ENCODE measurements at places on chromosomes 5 and 9. TPM values are rescaled to one million over a fixed set of nuclear protein-coding genes. Genes with fewer than 3 reads are reported as not detected.

DNA sequence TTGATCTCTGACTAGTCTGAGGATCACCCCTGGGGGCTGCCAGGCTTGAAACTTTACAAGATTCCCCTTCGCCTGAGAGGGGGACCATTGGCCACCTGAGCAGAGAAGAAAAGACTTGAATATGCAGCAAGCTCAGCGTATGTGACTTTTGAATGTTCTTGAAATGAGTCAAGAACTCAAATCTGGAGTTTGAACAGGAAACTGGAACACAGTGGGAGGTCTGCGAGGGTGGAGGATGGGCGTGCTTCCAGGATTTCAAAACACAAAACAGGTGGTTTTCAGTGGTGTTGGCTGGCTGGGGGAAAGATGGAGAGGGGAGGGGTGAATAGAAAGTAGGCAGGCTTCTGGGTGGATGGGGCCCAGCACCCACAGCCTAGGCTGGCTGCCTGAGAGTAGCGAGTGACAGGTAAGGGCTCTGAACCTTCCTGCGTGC, 40.6 kb downstream of the TMEM174 start:
- H3K36me3 ChIP-seq: no peaks in the 10 kb centered on the region
- H3K4me1 ChIP-seq: no peaks in the 10 kb centered on the region
- peaks cover 3% of the 10 kb centered on the region for H3K27me3 ChIP-seq

GRCh38 chr5:42089705-42090104, 164.6 kb downstream of the FBXO4 start:
- H3K4me3 ChIP-seq: no peak overlapping the region
- no peaks in the 10 kb centered on the region for H3K36me3 ChIP-seq
- no peaks in the 10 kb centered on the region for H3K4me1 ChIP-seq
- DNase-seq: no peak
- no peak overlapping the region for H3K27ac ChIP-seq

DNA sequence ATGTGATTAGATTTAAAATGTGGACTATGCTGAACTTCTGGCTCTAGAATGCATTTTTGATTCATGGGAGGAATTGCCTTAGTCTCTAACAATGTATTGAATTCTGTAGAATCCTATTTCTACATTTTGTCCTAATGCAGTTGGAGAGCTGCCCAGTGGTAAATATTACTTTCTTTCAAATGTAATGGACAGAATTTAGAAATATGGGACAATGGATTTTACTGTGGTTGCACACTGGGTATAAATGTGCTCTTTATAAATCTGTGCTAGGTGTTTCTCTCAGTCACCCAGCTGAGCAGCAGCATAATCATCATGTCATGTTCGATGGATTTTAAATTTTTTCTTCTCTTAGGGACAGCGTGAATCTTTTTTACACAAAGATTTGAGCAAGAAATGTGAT, 141.7 kb downstream of the ADGRV1 start:
- H3K27me3 ChIP-seq: no peaks in the 10 kb centered on the region
- no peak for DNase-seq
- H3K27ac ChIP-seq: no peak overlapping the region
- no peak overlapping the region for H3K4me3 ChIP-seq
- H3K36me3 ChIP-seq: no peaks in the 10 kb centered on the region

DNA sequence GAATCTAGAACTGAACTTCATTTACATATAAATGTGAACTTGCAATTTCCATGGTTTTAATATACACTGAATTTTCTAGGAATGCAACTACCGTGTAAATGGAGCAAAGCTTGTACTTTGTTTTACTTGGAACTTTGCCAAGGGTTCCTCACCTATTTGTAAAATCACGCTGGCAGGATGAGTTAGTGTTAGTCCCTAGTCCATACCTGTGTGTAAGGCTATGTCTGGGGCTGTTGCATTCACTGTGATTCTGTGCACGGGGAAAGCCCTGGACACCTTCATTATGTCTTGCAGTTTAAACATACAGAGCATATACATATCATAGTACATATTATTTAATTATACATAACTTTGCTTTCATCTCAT, 119.9 kb downstream of the PAX5 start:
- no peaks in the 10 kb centered on the region for H3K27me3 ChIP-seq
- H3K27ac ChIP-seq: no peak overlapping the region
- H3K4me1 ChIP-seq: no peaks in the 10 kb centered on the region
- H3K36me3 ChIP-seq: no peaks in the 10 kb centered on the region

DNA sequence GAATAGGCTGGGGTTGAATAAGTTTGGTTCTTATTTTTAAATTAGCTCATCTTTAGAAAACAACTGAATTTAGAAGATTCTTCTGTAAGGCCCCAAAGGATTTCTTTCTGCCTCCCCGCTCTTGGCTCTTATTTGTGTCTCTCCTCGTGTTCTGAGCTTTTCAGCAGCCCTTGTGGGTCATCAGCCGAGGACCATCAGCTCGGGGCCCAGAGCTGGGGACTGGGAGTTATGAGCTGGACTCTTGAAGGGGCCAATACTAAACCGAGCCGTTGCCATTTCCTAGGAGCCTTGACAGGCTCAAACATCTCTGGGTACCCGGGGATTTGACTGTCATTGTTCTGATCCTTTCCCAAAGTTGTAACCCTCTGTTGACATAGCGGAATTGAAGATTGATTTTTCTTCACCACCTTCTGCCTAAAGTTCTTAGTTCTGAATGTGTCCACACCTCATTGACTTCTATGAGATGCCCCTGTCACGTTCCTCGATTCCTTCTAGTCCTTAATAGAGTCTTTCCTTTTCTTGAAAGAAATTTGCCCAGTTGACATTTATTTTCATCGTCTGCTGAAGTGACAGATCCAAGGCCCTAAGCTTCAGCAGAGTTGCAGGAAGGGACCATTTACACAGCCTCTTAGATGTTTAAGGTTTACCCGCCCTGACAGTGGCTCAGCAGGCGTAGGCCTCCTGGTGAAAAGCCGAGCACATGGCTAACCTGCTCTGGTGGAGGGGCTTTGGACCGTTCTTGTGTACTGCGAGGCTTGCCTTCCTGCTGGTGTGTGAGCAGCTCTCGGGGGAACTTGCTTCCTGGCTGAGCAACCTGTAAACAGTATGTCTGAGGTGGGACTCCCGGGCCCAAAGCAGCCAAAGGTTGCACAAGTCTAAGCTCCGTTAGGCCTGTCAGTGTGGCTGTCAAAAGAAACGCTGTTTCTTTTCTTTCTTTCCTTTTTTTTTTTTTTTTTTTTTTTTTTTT, 24.0 kb downstream of the ABL1 start:
- DNase-seq: no peak
- no peaks in the 10 kb centered on the region for H3K27me3 ChIP-seq
- H3K4me3 ChIP-seq: no peak overlapping the region
- H3K36me3 ChIP-seq: no peaks in the 10 kb centered on the region

- no peak overlapping the region for H3K4me3 ChIP-seq
- H3K27me3 ChIP-seq: no peaks in the 10 kb centered on the region
- H3K27ac ChIP-seq: no peak overlapping the region
- H3K36me3 ChIP-seq: peaks cover 21% of the 10 kb centered on the region
- DNase-seq: no peak
These were observed 4.8 kb downstream of the PLK2 start for GRCh38 chr5:58455066-58455465.

DNA sequence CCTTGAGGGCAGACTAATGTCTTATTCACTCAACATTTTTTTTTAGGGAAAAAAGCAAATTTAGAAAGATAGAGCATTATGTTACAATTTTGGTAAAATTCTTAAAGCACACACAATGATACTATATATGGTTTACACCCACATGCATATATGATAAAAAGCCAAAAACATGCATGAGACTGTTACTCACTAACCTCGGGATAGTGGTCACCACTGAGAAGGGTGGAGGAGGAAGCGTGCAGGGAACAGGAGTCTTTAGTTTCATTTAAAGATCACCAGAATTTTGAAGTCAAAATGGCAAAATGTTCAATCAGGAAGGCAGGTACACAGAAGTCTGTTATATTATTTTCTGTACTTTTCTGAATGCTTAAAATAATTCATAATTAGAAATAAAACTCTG, 9.2 kb downstream of the ARL15 start:
- no peaks in the 10 kb centered on the region for H3K27me3 ChIP-seq
- DNase-seq: no peak
- no peaks in the 10 kb centered on the region for H3K36me3 ChIP-seq

DNA sequence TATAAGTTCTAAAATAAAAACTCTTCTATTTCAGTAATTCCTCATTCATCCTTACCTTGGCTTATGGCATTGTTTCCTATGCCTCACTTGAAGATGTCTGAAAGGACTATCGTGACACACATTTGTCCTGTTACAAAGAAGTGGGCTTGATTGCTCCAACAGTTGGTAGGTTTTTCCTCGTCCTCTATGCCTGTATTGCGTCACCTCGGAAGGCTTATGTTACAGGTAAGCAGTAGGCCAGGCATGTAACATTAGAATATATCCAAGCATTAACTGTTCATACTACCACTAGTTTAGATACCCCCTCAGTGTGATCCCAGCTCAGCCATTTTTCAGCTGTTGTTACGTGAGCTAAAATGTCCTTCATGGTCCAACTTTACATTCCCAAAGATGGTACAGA, 116.7 kb downstream of the MLLT3 start:
- no peaks in the 10 kb centered on the region for H3K27me3 ChIP-seq
- no peaks in the 10 kb centered on the region for H3K4me1 ChIP-seq
- no peak overlapping the region for H3K4me3 ChIP-seq
- H3K27ac ChIP-seq: no peak overlapping the region
- DNase-seq: no peak

- H3K27me3 ChIP-seq: no peaks in the 10 kb centered on the region
- H3K36me3 ChIP-seq: no peaks in the 10 kb centered on the region
- no peak for DNase-seq
- no peak overlapping the region for H3K4me3 ChIP-seq
- H3K4me1 ChIP-seq: no peaks in the 10 kb centered on the region
These were observed 72.1 kb downstream of the C9orf152 start for GRCh38 chr9:110135846-110136245.

GRCh38 chr9:123322273-123323195, 33.5 kb upstream of the CRB2 start:
- no peak overlapping the region for H3K4me3 ChIP-seq
- H3K4me1 ChIP-seq: peaks cover 6% of the 10 kb centered on the region
- no peak for DNase-seq
- no peaks in the 10 kb centered on the region for H3K27me3 ChIP-seq
- H3K36me3 ChIP-seq: no peaks in the 10 kb centered on the region
- no peak overlapping the region for H3K27ac ChIP-seq

DNA sequence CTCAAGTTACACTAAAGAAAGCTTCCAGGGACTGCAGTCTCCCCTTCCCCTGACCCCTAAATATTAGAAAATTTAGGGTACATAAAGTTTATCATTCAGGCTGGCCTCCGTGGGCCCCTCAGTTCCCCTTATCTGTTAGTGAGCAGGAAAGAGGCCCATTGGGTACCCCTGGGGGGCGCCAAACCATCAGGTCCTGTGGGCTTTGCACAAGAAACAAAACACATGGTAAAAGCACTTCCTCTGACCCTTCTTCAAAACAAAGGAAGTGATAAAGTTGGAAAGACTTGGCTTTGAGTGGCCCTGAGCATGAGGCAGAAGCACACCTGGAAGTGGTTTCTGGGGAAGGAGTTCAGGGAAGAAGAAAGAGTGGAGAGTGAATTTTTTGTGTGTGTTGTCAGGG, 213.0 kb downstream of the SMARCA2 start:
- no peaks in the 10 kb centered on the region for H3K36me3 ChIP-seq
- H3K27me3 ChIP-seq: no peaks in the 10 kb centered on the region
- H3K27ac ChIP-seq: no peak overlapping the region
- H3K4me1 ChIP-seq: peaks cover 5% of the 10 kb centered on the region

- H3K27me3 ChIP-seq: no peaks in the 10 kb centered on the region
- no peaks in the 10 kb centered on the region for H3K4me1 ChIP-seq
- no peak overlapping the region for H3K4me3 ChIP-seq
- DNase-seq: no peak
- no peaks in the 10 kb centered on the region for H3K36me3 ChIP-seq
These were observed 85.4 kb downstream of the TMEM167A start for GRCh38 chr5:82991678-82992323.

DNA sequence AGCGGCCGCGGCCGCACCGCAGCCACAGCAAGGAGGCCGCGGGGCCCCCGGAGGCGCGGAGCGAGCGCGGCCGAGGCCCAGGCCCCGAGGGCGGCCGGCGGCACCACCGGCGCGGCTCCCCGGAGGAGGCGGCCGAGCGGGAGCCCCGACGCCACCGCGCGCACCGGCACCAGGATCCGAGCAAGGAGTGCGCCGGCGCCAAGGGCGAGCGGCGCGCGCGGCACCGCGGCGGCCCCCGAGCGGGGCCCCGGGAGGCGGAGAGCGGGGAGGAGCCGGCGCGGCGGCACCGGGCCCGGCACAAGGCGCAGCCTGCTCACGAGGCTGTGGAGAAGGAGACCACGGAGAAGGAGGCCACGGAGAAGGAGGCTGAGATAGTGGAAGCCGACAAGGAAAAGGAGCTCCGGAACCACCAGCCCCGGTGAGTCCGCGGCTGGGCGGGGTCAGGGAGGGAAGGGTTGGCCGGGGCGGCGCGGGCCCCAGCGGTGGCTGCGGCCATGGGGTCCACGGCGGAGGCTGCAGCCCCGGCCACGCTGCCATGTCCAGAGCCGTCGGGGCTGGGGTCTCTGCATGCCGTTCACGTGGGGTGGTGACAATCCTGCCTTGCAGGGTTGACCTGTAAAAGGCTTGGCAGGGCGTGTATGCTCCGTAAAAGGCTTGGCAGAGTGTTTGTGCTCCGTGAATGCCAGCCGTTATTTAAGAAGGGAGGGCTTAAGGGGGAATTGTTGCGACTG, 146.0 kb downstream of the CACNA1B start:
- peak; percentile 7 for DNase-seq
- H3K4me3 ChIP-seq: no peak overlapping the region
- H3K27me3 ChIP-seq: no peaks in the 10 kb centered on the region
- no peaks in the 10 kb centered on the region for H3K4me1 ChIP-seq

DNA sequence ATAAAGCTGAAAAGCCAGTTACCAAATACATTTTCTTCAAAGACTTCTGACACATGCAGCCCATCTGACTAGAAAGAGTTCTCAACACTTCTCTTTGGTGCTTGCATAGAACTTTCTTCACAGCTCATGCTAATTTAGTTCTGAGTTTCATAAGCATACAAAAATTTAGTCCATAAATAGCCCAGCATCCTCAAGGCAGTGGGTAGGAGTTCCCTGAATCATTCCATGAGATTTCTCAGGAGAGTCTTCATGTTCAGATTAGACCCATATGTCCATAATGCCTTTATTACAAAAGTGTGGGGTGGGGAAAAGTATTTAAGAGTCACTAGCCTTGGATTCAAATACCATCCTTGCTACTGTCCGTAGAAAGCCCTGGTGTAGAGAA, 290.2 kb upstream of the RGMB start:
- no peaks in the 10 kb centered on the region for H3K4me1 ChIP-seq
- no peaks in the 10 kb centered on the region for H3K27me3 ChIP-seq
- H3K4me3 ChIP-seq: no peak overlapping the region
- H3K27ac ChIP-seq: no peak overlapping the region
- H3K36me3 ChIP-seq: no peaks in the 10 kb centered on the region

DNA sequence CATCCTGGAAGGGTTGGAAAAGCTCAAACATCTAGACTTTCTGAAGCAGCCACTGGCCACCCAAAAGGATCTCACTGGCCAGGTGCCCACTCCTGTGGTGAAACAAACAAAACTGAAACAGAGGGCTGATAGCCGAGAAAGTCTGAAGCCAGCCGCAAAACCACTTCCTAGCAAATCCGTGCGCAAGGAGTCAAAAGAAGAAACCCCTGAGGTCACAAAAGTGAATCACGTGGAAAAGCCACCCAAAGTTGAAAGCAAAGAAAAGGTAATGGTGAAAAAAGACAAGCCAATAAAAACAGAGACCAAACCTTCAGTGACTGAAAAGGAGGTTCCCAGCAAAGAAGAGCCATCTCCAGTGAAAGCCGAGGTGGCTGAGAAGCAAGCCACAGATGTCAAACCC, 87.6 kb downstream of the MAP1B start:
- DNase-seq: no peak
- no peak overlapping the region for H3K4me3 ChIP-seq
- no peaks in the 10 kb centered on the region for H3K36me3 ChIP-seq
- H3K27ac ChIP-seq: no peak overlapping the region

Gene TRPM6
- total RNA-seq: 0.19 TPM

Gene PCDHGB3
- 2.8 TPM for total RNA-seq

Gene ITK
- 0.43 TPM for total RNA-seq

Gene TTC23L
- total RNA-seq: 0.16 TPM
